Activated CD8-positive, alpha-beta memory T cell treated with anti-CD3 and anti-CD28 coated beads for 4 hours (primary cell): ENCODE measurements at places on chromosomes 7 and 10.

GRCh38 chr7:45133877-45134276 lies 22.4 kb upstream of the TBRG4 start:
- no peak for DNase-seq

GRCh38 chr7:70585071-70585470 lies 546.9 kb upstream of the GALNT17 start:
- DNase-seq, result peak; percentile 2

DNA sequence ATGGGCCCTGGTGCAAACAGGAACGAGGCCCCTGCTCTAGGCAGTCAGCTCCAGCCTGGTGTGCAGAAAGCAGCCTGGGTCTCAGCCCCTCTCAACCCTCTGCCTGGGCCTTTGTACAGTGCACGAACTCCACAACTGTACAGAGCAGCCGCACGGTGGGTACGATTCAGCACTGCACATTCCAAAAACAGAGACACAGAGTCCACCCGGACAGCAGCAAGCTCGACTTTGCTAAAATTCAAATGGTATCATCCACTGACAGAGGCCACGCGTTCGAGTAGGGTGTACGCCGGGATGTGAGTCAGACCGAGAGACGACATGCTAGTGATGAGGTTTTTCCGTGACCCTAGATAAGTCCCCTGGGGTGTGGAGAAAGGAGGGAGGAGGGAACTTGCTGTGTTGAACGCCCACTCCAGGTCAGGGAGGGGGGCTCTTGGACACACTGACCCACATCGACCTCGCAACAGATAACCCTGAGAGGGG lies 65.6 kb upstream of the PDGFA start:
- peak; percentile 59 for DNase-seq

DNA sequence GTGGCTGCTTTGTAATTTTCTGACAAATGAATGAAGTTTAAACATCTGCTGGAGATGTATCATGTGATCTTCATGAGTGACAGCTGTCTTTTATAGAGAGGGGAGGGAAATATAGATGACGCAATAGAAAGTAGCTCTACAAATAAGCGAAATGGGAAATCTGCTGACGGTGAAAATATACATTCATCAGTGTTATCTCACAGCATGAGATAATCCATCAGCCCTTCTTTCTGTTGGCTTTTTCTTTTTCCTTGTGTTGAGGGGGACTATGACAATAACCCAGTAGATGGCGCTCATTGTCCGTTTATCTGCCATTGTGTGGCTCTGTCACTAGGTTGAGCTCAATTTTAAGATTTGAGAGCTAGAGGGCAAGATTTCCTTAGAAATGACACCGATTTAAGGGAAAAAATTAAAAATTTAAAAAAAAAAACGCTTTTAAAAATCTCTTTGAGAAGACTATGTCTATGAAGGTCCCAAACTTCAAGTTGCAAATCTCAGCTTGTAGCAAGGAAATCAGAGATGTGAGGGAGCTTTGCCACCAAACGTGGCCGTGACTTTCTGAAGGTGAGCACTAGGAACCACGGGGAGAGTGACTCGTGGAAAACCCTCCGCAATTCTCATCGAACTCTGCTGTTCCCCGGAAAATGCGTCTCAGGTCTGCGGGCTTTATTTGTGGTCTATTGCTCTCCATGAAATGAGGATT lies 114.6 kb upstream of the SFMBT2 start:
- DNase-seq, result peak; percentile 26

DNA sequence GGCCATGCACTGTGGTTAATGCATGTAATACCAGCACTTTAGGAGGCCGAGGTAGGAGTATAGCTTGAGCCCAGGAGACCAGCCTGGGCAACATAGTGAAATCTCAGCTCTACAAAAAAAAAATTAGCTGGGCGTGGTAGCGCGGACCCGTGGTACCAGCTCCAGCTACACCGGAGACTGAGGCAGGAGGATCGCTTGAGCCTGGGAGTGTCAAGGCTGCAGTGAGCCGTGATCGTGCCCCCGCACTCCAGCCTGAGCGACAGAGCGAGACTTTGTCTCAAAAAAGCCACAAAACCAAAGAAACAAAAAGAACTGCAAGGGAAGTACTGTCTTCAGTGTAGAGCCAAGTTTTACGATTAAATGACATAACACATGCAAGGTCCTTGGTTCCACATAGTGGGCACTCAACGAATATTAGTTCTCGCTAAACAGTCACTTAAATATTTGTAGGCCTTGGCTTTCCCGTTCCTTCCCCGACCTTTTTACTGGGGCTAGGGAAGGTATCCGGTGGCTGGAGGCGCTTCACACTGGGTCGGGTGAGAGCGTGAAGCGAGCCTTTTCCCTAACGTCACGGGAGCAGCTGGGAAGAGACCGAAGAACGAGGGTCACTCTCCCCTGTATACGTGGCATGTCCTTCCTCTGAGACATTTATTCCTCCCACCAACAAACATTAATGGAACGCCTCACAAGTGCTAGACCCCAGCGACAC lies 993 bp upstream of the SND1 start:
- no peak for DNase-seq

DNA sequence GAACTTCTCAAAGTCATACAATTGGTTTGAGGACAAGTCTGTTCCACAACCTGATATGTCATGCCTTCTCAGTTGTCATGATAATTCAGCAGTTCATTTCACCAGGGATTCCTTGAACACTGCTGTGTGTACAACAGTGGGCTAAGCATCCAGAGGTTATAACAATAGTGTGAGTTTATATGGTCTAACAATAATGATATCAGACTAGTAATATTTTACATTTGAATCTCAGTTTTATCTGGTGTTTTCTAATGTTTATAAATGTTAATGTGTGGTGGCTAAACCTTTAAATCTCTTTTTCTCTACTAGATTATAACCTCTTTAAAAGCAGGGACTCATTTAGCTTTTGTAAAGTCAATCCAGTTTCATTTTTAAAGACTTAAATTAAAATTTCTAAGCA lies 48.7 kb downstream of the BTRC start:
- DNase-seq, result no peak

DNA sequence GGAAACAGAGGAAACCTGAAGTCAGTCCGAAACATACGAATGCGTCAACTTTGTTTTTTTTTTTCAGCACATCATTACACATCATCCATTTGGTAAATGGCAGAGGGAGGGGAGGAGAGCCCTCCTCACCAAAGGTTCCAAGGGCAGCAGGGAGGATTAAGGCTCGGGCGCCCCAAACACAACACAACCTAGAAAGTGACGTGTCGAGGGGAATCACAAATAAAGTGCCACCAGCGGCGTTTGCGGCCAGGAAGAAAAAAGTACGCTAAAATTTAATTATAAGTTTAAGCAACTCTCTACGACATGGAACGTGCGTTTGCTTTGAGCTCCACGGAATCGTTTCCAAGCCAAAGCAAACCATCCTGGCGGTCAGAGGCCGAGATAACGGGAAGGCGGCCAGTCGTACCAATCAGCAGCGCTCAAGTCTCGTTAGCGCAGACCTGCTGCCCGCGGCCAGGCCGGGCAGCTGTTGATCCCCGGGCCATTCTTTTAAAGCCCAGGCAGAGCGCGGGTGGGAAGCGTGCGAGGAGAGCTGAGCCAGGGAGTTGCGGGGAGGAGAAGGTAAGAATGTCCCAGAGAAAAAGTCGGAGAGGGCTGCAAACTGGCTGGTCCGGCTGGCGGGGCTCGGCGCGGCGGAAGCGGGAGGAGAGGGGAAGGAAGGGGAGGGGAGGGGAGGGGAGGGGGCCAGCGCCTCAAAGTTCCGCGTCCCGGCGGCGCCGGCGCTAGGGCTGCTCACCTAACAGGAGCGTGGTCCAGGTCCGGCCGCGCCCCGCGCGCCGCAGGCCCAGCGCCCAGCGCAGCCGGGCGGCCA lies 719 bp downstream of the DPY19L1 start:
- DNase-seq, result no peak

GRCh38 chr7:106664343-106664742 lies 3.4 kb upstream of the CCDC71L start:
- no peak for DNase-seq

GRCh38 chr10:29701306-29701705 lies 66.5 kb upstream of the SVIL start:
- no peak for DNase-seq

DNA sequence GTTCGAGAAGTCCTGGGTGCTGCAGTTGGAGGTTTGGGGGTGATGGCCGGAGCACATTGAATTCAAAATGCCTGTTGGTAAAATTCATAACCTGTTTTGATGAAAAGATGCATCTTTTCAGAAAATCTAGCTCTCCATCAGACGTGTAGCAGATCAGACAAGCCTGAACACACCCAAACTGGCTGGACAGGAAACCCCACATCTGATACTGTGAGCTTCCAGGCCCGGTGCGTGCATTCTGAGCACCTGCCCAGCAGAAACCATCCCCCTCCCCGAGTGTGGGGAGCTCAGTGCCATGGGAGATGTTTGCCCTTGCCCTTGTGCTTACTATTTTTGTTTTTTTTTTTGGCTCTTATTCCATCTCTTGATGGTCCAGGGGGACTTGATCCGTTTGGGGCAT lies 417.1 kb downstream of the TCERG1L start:
- DNase-seq, result no peak
